Right lobe of liver (tissue), 6 donors: ENCODE measurements at places on chromosomes 2 and 18.

DNA sequence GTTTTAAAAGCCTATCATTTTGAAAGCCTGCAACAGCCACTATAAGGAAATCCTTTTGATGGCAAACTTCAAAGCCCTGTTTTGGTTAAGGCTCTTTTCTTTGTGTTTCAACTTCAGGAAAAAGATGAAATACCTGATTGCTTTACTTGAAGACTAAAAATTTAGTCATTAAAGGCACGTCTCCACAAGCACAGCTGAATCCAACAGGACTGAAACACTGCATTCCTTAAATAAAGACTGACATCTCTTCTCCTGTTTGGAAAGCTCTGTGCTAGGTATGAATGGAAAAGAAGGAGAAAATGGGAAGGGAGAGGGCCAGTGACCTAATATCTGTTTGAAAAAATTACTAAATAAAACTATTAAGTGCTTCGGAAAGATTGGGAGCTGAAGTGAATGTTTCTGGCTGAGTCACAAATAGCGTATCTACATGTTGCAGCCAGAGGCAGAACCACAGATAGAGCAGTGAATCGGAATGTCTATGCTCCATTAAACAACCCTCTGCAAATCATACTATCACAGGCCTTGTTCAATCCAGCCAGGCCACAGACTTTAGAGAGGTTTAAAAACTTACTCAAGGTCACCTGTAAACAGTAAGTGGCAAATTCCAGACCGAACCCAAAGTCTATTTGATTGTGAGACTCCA, 21.1 kb upstream of the RALBP1 start:
- H3K4me3 ChIP-seq = no peak overlapping the region
- no peak overlapping the region for H3K27ac ChIP-seq
- DNase-seq = no peak
- H3K27me3 ChIP-seq = no peaks in the 10 kb centered on the region

- H3K4me3 ChIP-seq = no peak overlapping the region
- no peaks in the 10 kb centered on the region for H3K27me3 ChIP-seq
- H3K36me3 ChIP-seq = no peaks in the 10 kb centered on the region
Observed at GRCh38 chr2:186718122-186718521, 24.3 kb downstream of the FAM171B start.

GRCh38 chr2:111118481-111118980, 2.2 kb upstream of the BCL2L11 start:
- H3K27ac ChIP-seq = no peak overlapping the region
- no peaks in the 10 kb centered on the region for H3K36me3 ChIP-seq
- H3K4me3 ChIP-seq = peak overlapping the region; percentile 6
- no peak for DNase-seq
- peaks cover 16% of the 10 kb centered on the region for H3K27me3 ChIP-seq
- peaks cover 10% of the 10 kb centered on the region for H3K4me1 ChIP-seq

- no peak overlapping the region for H3K27ac ChIP-seq
- DNase-seq = no peak
- H3K27me3 ChIP-seq = no peaks in the 10 kb centered on the region
- no peaks in the 10 kb centered on the region for H3K36me3 ChIP-seq
Observed at GRCh38 chr2:126874961-126875360, 23.7 kb upstream of the TEX51 start.

GRCh38 chr2:152627351-152627957, 89.8 kb downstream of the PRPF40A start:
- no peaks in the 10 kb centered on the region for H3K36me3 ChIP-seq
- no peak overlapping the region for H3K27ac ChIP-seq
- no peaks in the 10 kb centered on the region for H3K4me1 ChIP-seq
- DNase-seq = no peak
- no peak overlapping the region for H3K4me3 ChIP-seq
- no peaks in the 10 kb centered on the region for H3K27me3 ChIP-seq

GRCh38 chr18:69469444-69469919, 68.8 kb downstream of the DOK6 start:
- no peaks in the 10 kb centered on the region for H3K36me3 ChIP-seq
- no peak overlapping the region for H3K4me3 ChIP-seq
- no peak overlapping the region for H3K27ac ChIP-seq

DNA sequence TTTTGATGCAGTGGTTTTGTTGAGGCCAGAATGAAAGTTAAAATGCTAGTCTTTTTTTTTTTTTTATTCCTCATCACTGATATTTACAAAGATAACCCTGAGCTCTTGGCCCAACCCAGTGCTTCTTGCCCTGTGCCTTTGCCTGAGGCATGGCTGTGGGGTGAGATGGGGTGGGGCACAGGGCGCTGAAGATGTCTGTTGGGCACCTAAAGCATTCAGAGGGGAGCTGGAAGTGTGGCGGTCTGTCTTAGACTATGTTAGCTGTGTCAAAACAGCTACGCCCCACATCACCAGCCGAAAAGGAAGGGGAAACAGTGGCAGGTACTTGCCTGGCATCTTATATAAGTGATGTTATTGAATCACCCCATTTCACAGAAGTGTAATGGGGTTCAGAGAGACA, 20.7 kb downstream of the TOGARAM2 start:
- no peaks in the 10 kb centered on the region for H3K36me3 ChIP-seq
- no peaks in the 10 kb centered on the region for H3K27me3 ChIP-seq
- no peaks in the 10 kb centered on the region for H3K4me1 ChIP-seq
- no peak overlapping the region for H3K4me3 ChIP-seq
- DNase-seq = no peak

DNA sequence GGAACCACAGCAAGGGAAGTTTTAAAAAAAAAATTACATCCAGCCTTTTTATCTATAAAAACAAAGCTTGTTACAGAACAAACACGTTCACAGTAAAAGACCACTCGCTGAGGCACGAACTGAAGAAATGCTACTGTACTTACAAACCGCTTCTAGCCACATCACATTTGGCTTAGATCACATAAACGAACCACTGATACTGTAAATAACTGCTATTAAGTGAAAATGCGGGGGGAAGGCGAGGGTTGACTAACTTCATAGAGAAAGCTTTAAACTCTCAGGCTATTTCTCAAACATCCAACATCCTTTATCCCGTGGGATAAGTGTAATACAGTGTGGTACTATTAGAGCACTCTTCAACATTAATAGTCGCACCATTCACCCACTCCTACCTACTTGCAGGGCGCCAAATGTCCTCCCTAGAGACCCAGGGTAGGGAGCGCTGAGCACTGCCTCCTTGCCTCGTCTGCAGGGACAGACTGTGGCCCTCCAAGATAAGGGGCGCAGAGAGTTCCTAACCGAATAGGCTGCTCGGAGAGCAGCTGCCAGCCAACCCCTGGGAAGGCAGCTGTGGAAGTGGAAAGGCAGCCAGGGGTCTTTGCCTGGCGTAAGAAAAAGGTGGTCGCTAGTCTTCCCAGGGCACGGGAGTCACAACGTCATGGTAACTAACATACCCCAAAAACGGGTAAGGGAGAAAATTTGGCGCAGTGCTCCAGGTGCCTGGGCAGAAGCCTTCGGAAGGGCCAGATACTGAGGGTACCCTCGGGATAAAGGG, 854 bp downstream of the GPR155 start:
- no peaks in the 10 kb centered on the region for H3K4me1 ChIP-seq
- peak overlapping the region; percentile 82 for H3K27ac ChIP-seq
- no peaks in the 10 kb centered on the region for H3K36me3 ChIP-seq
- peak overlapping the region; percentile 93 for H3K4me3 ChIP-seq
- DNase-seq = no peak

DNA sequence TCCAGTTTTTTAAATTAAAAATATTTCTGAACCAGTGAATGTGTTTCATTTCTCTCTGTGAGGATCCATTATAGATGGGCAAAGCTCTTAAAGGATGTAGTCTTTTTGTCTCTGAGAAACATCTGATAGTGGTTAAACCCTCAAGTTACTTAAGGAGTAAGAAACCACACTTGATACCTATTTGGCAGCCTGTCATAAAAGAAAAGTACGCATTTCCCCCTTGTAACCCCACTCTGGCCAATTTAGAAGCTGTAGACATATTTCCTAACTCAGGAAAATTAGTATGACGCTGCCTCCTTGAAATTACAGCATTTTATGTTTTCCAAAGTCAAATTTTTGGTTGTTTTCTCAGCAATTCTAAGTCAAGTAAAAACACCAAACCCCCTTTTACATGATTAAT, 2.0 kb downstream of the STAT4 start:
- peaks cover 7% of the 10 kb centered on the region for H3K4me1 ChIP-seq
- no peaks in the 10 kb centered on the region for H3K36me3 ChIP-seq

DNA sequence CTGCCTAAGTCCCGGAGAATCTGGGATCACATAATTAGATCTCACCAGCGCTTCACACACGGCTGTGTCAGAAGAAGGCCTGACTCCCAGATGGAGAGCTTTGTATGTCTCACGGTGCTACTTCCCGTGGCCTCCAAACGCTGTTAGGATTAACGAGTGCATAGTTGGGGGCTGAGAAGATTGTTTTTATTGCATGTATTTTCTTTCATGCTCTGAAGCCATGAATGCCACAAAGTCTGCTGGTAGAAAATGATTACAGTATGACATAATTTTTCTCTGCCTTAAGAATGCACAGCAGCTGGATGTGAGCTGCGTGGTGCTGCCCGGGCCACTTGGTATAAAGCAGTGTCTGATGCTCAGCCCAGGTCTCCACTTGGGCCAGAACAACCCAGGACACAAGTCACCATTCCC, 166.5 kb downstream of the SEPTIN10 start:
- H3K4me1 ChIP-seq = no peaks in the 10 kb centered on the region
- H3K27ac ChIP-seq = no peak overlapping the region
- H3K4me3 ChIP-seq = no peak overlapping the region
- H3K36me3 ChIP-seq = no peaks in the 10 kb centered on the region

- H3K36me3 ChIP-seq = no peaks in the 10 kb centered on the region
- no peaks in the 10 kb centered on the region for H3K27me3 ChIP-seq
- peaks cover 27% of the 10 kb centered on the region for H3K4me1 ChIP-seq
- peak overlapping the region; percentile 77 for H3K27ac ChIP-seq
Observed at GRCh38 chr18:22347606-22348511, 69.9 kb downstream of the CTAGE1 start.

DNA sequence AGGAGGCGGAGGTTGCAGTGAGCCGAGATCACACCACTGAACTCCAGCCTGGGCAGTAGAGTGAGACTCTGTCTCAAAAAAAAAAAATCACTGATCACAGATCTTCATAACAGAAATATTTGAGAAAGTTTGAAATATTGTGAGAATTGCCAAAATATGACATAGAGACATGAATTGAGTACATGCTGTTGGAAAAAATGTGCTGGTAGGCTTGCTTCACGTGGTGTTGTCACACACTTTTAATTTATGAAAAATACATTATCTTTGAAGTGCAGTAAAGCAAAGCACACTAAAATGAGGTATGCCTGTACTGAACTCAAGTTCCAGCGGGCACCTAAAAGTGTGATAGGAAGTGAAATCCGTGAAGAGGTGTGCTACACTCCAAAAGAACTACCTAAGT, 152.6 kb downstream of the TMEFF2 start:
- H3K4me3 ChIP-seq = no peak overlapping the region
- H3K27ac ChIP-seq = no peak overlapping the region
- no peaks in the 10 kb centered on the region for H3K27me3 ChIP-seq
- no peak for DNase-seq

DNA sequence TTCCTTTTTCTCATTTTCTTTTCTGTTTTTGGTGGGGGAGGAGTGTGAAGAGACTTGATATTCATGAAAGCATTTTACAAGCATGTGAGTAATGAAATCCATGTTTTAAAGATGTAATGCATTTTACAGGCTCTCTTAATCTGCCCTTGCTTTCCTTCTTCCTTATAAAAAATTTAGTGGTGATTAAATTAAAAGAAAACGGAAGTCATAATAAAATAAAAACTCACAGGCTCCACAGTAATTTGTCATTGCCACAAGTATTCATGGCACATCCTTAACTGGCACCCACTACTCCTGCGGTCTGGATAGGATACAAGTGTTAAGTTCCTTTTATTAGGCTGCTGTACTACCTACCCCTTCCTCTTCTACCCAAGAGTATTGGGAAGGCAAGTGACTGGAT, 241.2 kb downstream of the SLC4A3 start:
- no peak for DNase-seq
- H3K27ac ChIP-seq = no peak overlapping the region
- no peaks in the 10 kb centered on the region for H3K27me3 ChIP-seq
- H3K4me1 ChIP-seq = no peaks in the 10 kb centered on the region

GRCh38 chr2:136004965-136005364, 19.5 kb upstream of the DARS1 start:
- H3K4me3 ChIP-seq = no peak overlapping the region
- no peaks in the 10 kb centered on the region for H3K4me1 ChIP-seq
- H3K27ac ChIP-seq = no peak overlapping the region
- no peak for DNase-seq
- H3K36me3 ChIP-seq = no peaks in the 10 kb centered on the region

DNA sequence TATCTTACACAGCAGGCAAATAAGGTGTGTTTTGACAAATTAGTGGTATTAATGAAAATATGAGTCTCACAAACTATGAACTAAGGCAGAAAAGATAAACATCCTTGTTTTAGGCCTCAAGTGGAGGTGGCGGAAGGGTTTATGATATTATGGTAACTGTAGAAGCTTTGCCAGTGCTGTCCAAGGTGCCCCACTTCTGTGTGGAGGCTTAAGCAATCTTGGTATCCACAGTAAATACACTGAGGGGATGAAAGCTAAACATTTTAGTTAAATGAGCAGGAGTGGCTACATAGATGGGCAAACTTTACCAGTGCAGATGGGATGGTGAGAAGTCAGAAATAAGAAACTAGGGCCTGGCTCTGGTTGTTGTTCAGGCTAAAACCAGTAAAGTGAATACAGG, 84.7 kb downstream of the BARD1 start:
- H3K36me3 ChIP-seq = no peaks in the 10 kb centered on the region
- no peaks in the 10 kb centered on the region for H3K27me3 ChIP-seq
- no peak for DNase-seq
- no peak overlapping the region for H3K27ac ChIP-seq
- H3K4me1 ChIP-seq = no peaks in the 10 kb centered on the region
- H3K4me3 ChIP-seq = no peak overlapping the region

DNA sequence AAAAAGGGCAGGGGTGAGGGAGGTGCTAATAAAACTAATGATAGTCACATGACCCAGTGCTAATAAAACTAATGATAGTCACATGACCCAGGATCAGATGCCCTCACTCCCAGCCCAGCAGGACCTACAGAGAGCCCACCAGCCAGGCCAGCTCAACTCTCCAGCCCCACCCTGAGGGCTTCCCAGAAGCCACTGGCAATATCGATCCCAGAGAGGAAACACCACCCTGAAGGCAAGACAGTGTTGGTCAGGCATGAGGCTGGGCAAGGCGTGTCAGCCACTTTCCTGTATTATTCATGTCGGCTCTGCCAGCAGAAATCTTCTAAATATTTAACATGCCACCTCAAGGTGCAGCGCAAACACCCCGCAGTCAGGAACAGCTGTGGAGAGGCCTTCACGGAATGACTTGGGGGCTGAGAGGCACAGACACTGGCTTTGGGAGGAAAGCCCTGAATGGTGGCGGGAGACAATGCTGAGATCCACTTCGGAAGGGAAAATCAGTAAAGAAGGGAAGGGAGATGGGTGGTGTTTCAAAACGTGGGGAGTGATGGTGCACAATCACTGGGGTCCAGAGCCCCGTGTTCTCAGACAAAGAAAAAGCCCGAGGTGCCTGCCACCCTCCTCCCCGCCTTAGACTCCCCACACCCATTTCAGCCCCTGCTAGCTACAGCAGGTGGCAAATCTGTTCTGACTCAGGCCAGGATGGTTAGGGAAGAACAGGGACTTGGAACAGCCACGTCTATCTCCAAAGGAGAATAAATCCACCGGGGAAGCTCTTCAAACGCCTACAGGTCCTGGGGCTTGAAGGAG, 1.4 kb downstream of the REEP1 start:
- no peak overlapping the region for H3K27ac ChIP-seq
- no peak for DNase-seq
- peaks cover 5% of the 10 kb centered on the region for H3K4me1 ChIP-seq
- no peaks in the 10 kb centered on the region for H3K27me3 ChIP-seq
- H3K4me3 ChIP-seq = no peak overlapping the region
- no peaks in the 10 kb centered on the region for H3K36me3 ChIP-seq

- H3K27ac ChIP-seq = no peak overlapping the region
- no peaks in the 10 kb centered on the region for H3K27me3 ChIP-seq
- H3K4me1 ChIP-seq = no peaks in the 10 kb centered on the region
- H3K36me3 ChIP-seq = no peaks in the 10 kb centered on the region
- DNase-seq = no peak
- H3K4me3 ChIP-seq = no peak overlapping the region
Observed at GRCh38 chr2:33250417-33251029, 225.9 kb upstream of the RASGRP3 start.
